ENCODE measurements at places on chromosomes 2 and 18. TPM values are rescaled to one million over a fixed set of nuclear protein-coding genes. Genes with fewer than 3 reads are reported as not detected.
A peak's percentile ranks its signal among the peaks of the same experiment; 100 is the strongest.

DNA sequence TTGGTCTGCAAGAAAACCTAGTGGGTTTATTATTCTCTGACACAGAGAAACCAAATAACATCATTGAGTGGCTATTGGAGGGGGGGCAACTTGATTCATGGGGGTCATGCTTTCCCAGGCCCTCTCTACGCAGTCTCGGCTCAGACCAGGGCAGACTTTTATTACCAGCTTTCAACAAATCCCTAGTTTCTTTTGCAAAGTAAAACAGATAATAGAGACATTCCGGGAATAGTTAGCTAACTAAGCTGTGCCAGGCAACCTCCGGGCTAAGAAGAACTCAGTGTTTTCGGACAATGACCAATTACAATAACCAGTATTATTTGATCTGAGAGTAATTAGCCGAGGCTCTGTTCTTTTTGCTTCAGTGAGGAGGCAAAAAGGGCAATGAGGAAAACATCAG is 66.3 kb downstream of the CDK15 start:
- DNase-seq: no peak

- no peak for DNase-seq
Observed at GRCh38 chr2:132581991-132582738, 87.8 kb downstream of the LYPD1 start.

Gene GRP
- total RNA-seq: not detected

DNA sequence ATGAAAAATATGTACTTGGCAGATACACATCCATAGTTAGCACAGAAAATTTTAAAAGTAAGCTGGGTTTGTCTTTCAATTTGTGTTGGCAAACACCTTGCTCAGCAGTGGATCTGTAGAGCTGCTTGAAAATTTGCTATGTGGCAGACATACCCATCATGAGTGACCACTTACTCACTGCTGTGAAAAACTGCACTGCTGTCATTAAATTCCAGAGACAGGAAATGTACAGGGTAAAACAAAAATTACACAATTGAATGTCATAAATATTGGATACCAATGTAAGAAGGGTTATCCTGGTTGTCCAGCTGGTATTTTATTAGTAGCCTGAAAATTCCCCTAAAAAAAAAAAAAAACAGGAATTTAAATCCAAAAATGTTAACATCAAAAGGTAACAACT is 24.5 kb downstream of the NIF3L1 start:
- no peak for DNase-seq

DNA sequence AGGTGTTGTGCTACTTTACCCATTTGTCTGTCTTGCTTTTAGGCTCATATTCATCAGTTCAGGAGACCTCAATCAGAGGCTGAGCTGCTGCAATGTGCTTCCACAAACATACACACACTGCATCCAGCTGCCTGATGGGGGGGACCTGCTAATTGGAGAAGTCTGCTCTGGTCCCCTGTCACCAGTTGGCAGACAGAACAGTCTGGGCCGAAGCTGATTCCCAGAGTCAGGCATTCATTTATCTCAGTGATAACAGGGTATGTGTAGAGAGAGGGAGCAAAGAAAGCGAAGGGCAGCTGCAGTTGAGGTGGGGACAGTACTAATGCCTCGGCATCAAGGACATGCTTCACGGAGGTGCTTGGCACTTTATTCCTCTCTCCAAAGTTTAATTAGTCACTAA is 584.3 kb upstream of the PIK3C3 start:
- DNase-seq: no peak

Gene TEX44
- not detected for total RNA-seq

DNA sequence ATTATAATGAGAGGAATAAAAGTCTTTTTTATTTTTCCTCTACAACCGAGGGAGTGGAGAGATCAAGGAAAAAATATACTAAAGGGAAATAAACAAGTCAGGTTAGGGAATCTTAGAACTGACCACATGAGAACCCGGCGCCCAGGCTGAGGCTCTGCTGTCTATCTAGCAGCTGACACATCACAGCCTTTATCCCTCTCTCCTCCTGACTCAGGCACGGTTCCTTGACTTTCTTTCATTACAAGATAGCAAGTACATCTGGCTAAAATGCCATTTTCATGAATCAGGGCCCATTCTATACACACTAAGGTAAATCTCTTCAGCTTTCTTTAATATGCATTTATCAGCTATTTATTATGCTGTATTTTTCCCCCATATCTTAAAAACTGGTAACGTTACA is 296.0 kb downstream of the TMX3 start:
- DNase-seq: no peak

DNA sequence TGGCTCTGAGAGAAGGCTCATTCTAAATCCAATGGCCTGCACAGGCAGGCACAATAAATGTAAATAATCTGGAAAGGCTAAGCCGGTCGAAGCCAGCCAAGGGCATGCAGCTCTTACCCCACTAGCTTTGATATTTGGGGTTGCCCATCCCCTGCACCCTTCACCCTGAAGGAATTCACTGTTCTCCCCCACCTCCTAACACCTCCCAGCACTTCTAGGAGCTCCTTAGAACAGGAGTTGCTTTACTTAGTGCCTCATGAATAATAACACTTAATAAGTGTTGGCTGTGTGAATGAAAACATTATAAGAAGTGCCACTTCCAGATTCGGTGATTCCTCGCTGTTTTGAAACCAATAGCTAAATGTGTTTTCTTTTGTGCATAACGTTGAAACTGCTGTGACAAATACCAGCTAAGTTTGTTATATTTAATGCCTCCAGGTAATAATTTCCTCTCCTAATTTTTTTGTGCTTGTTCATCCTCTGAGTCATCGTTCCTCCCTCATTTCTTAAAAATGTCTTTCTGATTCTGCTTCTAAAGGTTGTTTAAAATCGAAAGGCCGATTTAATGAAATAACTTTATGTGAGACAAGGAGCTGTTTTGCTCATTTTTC is 458.8 kb downstream of the METTL4 start:
- no peak for DNase-seq

- no peak for DNase-seq
Observed at GRCh38 chr2:172888714-172889669, 153.3 kb downstream of the RAPGEF4 start.

Gene RBM43
- 5.0 TPM for total RNA-seq

DNA sequence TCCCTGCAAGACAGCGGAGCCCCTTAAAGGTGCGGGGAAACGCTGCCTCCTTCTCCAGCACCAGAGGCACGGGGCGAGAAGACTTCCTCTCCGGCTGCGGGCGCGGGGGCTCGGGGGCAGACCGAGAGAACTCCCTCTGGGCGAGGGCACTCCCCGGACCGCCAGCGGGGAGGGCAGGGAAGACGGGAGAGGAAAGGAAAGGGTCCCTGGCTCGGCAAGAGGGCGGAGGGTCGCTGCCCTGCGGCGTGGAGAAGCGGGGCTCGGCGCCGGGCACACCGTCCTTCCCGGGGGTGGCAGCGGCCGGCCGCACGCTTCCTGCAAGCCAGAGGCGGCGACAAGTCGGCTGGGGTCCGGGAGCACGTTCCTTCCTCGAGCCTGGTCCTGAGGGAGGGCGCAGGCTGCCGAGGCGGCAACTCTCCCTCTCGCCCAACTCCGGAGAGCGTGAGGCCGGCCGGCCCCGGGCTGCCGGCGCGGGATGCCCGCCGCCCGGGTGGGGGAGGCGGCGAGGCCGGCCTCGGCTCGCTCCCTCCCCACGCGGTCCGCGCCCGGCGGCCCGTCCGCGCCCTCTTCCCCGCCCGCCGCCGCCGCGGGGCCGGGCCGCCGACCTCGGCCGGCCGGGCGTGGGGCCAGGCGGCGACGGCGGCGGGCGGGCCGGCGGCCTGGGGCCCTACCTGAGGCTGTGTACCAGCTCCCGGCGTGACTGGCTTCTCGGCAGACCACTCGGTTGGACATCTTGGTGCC is 1.1 kb downstream of the MEMO1 start:
- DNase-seq: peak; percentile 85

Gene DSG4
- not detected for total RNA-seq

Gene TMEFF2
- not detected for total RNA-seq

DNA sequence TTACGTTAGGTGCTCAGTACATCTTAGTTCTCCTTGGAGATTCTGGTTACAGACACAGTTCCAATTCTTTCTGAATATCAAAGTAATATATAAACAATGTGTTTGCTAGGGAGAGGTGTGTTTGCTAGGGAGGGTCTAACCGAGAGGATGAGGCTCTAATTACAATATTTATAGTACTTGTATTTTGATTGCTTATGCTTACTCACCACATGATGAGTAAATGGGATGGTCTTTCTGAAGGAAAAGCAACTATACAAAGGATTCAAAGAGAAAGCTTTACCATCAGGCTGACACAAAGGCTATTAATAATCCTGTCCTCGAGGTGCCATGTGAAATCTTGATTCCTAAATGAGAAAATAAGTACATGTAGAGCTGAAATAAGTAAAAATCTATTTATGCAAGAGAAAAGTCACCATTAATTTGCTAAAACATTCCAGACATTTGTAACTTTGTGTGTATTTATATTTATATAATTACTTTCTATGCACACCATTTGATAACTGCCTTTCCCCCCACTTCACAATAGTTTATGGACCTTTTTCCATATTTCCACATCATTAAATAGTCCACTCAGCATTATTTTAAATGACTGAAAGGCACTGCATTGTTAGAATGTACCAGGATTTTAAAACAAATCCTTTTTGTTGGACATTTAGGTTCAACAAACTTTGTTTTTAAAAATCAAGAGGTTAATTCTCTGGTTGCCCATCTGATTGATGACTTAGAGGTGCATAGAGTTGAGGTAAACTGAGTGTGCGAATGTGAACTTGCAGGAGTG is 94.5 kb upstream of the FN1 start:
- DNase-seq: no peak

DNA sequence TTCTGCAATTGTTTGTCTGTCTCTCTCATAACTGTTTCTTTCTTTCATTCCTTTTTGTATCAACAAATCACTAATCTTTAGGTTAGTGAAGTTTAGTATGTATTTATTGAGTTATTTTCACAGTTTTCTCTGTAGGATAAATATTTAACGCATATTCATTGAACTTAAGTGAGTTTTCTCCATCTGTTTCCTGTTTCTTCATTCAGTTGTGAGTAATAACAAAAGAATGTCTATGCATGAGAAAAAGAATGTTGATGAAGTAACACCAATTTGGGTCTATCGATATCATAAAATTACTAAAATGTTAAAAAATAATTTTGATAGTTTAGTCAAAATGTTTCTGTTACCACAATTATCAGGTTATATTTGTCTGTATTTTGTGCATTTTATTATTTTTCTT is 948.0 kb downstream of the DSC3 start:
- DNase-seq: no peak

Gene LYPD6
- 0.23 TPM for total RNA-seq

Gene SANBR
- total RNA-seq: 8.1 TPM

Gene GREB1L
- 3.3 TPM for total RNA-seq

Gene OSBPL1A
- total RNA-seq: 51.0 TPM

- no peak for DNase-seq
Observed at GRCh38 chr2:98426771-98427170, 17.9 kb upstream of the INPP4A start.
